ENCODE measurements at places on chromosomes 6 and 20. TPM values are rescaled to one million over a fixed set of nuclear protein-coding genes. Genes with fewer than 3 reads are reported as not detected.

The PRL gene
- 0.57 TPM for total RNA-seq

The OR10C1 gene
- not detected for total RNA-seq

- DNase-seq = no peak
These were observed 90.1 kb upstream of the PREP start for GRCh38 chr6:105492706-105493673.

DNA sequence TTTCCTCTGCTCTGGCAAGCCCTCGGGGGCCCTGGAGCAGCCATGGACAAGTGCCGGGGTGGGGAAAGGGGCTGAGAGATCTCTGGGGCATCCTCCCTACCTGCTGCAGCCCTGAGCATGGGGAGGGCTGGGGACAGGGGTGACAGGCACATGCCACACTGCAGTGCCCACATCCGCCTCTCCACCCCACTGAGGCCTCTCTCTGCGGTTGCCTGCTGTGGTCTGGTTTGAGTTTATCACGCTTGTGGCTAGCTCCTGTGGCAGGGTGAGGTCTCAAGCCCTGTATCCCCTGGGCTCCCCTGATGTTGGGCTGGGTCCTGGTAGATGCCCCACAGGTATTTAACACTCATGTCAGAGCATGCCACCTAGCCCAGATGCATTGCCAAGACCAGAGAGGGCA, 52.9 kb upstream of the MLN start:
- DNase-seq = peak; percentile 78

- no peak for DNase-seq
These were observed 47.1 kb downstream of the CD109 start for GRCh38 chr6:73743081-73743480.

GRCh38 chr6:32092760-32093497, 16.2 kb downstream of the TNXB start:
- DNase-seq = no peak

DNA sequence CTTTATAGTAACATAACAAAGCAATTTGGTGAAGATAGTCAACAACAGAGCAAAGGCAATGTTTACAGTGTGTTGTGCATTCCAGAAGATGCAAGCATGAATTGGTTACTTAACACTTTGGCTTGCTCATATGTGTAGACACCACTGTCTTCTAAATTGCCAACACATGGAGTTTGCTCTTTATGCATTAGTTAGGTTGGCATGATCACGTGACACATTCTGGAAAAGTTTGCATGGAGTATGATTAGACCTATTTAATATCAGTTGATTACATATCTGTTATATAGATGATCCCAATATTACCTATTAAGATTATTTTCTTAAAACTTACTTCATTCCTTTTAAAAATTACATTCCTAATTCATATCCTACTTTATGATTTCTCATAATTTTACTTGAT, 197.6 kb downstream of the RIMS1 start:
- DNase-seq = no peak

- DNase-seq = no peak
These were observed 11.9 kb downstream of the KIF25 start for GRCh38 chr6:168009331-168009730.

GRCh38 chr20:24389686-24390085, 79.7 kb upstream of the SYNDIG1 start:
- peak; percentile 16 for DNase-seq

Data from naive thymus-derived CD8-positive, alpha-beta T cell (primary cell).